ENCODE measurements at places on chromosomes 1 and 21.

DNA sequence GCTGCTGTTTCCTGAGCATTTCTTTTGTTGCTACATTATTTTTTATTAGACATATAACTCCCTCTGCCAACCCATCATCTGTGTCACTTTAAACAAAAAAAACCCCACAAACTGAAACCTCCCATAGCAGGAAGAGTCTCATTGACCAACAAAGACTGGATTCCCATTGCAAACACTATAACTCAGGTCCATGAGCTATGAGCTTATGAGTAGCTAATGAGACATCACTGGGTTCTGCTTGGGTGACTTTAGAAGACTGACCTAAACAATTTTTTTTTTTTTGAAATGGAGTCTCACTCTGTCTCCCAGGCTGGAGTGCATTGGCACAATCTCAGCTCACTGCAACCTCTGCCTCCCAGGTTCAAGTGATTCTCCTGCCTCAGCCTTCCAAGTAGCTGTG, 212.8 kb downstream of the LTN1 start:
- DNase-seq = no peak

- no peak for DNase-seq
These were observed 155.4 kb downstream of the CLEC20A start for GRCh38 chr1:178341261-178341956.

DNA sequence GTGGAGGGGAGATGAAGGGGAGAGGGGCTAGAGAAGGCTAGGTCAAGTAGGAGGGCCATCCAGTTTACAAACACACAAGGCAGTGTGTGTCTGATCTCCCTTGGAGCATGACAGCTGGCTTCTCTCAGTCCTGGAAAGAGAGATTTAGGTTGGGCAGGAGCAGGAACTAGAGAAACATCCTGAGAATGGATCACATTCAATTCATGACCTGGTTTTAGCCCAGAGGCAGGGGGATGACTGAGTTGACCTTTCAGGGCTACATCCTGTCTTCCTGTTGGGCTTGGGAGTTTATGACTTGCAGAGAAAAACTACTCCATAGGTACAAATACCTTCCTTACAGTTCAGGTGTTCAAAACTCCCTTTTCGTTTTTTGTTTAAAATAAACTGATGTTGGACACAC, 97.0 kb downstream of the IGSF21 start:
- no peak for DNase-seq

GRCh38 chr1:41733021-41733420, 185.7 kb downstream of the HIVEP3 start:
- peak; percentile 16 for DNase-seq

DNA sequence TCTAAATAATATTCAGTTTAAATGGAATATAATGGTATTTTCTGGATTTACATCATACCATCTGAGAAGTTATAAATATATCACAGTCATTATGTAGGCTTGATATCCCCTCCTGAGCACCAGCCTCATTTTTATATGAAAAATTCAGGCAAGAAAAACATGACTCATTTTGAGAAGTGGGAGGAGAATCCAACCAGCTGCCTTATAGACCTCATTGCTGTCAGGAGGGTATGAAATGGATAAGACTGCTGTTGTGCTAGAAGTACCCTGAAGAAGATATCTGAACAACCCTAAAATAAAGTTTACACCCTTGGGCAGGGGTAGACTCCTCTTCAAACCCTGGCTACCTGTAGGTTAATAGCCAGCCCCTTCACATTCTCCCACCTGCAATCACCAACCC, 8.8 kb downstream of the GIPC2 start:
- no peak for DNase-seq

DNA sequence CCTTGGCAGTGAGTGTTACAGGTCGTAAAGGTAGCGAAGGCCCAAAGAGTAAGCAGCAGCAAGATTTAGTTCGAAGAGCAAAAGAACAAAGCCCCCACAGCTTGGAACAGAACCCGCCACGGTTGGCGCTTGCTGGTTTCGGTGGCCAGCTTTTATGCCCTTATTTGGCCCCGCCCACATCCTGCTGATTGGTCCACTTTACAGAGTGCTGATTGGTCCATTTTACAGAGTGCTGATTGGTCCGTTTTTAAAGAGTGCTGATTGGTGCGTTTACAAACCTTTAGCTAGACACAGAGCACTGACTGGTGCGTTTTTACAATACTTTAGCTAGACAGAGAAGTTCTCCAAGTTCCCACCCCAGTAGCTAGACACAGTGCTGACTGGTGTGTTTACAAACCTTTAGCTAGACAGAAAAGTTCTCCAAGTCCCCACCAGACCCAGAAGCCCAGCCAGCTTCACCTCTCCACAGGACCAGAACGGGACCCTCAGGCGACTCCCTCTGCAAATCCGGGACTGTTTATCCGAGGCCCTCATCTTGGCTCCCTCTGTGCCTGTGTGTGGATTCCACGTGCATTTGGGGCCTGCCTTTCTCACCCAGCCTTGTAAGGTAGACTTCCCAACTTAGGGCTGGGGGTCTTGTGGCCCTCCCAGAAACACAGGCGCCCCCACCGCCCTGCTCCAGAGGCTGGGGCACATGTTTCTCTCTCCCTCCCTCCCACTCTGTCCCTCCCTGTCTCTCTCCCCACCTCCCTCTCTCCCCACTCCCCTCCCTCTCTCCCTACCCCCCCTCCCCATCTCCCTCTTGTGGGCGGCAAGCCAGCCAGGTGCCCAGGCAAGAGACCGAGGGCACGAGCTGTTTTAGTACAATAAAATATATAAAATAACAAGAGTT, 12.6 kb downstream of the FTCD start:
- DNase-seq = no peak

GRCh38 chr1:78715181-78715661, 65.6 kb downstream of the IFI44 start:
- no peak for DNase-seq

- no peak for DNase-seq
These were observed 78.9 kb upstream of the DMRTA2 start for GRCh38 chr1:50502147-50502546.

DNA sequence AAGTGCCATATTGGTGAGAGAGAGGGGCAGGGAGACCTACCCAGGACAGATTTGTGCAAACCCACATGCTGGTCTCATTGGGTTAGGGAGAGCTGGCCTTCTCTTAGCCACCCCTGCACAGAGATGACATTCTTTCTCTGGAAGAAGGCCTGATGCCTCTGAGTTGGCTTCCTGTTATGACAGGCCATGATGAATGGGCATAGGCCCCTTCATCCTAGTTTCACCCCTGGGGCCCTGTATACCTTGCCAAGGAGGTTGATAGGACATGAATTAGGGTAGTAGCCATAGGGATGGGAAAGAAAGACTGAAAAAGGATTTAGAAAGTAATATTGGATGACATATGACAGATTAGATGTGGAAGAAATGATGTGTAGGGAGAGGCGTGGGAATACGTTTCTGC, 46.6 kb downstream of the TENT5C start:
- no peak for DNase-seq

- DNase-seq = no peak
These were observed 56.5 kb downstream of the LAMC2 start for GRCh38 chr1:183242556-183242955.

GRCh38 chr1:16158993-16159831, 3.3 kb upstream of the EPHA2 start:
- no peak for DNase-seq

DNA sequence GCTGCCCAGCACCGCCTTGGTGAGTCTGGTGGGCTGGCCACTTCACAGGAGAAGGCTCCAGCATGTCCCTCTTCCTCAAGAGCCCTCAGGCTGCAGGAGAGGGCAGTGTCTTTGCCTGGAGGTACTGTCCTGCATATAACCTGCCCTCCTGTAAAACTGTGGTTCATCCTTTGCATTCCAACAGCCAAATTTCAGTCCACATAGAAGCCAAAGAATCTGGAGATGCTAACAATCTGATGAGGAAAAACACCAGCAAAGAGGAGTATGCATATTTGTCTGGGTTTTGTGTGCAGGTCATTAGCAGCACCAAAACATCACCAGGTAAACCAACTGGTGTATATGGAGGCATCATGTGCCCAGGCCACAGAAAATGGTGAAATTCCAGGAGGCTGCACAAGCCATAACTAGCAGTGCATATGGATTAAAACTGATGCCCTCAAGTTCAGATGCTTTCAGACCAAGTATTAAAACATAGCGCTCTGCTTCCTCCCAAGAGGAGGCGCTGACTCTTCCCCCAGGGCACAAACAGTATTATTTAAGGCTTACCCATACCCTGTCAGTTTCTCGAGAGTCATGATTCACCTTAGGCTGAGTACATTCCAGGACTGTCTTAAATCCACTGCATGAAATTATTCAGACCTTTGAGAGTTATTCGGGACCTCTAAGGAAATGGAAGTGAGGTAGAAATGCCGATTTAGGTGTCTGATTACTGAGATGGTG, 150.5 kb upstream of the COA6 start:
- no peak for DNase-seq

GRCh38 chr1:19654386-19654785, 10.3 kb downstream of the NBL1 start:
- DNase-seq = no peak

- no peak for DNase-seq
These were observed 59.4 kb upstream of the POU2F1 start for GRCh38 chr1:167161242-167161641.

DNA sequence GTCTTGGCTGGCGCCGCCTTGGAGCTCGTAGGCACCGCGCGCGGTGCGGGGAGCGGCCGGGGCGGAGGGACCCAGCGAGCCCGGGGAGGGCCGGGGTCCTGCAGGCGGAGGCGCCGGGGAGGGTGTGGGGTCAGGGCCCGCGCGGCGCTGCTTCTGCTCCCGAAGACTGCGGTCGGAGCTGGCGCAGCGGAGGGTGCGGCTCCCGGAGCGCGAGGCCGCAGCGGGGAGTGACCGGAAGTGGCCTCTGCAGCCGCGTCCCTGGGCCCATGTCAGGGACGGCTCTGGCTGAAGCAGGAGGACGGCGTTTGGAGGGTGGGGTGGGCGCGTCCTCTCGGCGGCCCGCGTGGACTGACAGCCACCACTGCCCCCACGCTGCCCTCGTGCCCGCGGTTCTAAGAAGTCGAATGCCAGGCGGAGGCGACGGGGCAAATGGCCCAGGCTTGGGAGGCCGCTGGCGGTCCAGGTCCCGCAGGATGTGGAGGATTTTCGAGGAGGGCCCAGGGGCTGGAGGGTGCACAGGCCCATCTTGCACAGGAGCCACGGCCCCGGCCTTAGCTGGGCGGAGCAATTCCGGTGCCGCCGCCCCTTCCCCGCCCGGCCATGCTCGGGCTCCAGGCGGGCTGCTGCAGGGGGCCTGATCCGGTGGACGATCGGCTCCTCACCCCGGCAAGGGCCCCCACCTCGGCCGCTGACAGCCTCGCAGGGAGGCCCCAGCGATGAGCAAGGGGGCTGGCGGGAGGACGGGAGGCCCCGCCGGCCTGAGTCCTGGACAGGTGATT, 7.7 kb upstream of the ZNF669 start:
- no peak for DNase-seq

GRCh38 chr1:154342836-154343472, 17.6 kb downstream of the ATP8B2 start:
- no peak for DNase-seq

GRCh38 chr1:105865546-105865945, 1190.9 kb upstream of the PRMT6 start:
- DNase-seq = no peak

DNA sequence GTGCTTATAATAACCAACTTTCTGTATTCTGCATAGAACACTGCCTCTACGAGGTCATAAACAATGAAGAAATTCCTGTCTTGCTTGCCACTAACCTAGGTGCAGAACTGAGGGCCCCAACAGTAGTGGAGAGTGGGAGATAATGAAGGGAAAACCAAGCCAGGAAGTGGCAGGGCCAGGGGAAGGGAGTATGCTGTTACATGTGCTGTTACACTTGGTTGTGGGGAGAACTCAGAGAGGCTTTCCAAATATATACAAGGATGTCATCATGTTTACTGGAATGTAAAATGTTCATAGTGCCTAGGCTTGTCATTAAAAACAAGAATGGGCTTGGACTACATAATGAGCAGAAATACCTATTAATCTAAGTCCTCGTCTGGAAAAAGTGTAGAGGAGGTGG, 31.1 kb downstream of the NHLH2 start:
- no peak for DNase-seq

GRCh38 chr1:212721388-212722247, 22.0 kb upstream of the BATF3 start:
- no peak for DNase-seq

- no peak for DNase-seq
These were observed 301.2 kb downstream of the DUSP10 start for GRCh38 chr1:221440658-221441057.
